Activated T-cell treated with anti-CD3 and anti-CD28 coated beads for 48 hours (primary cell): ENCODE measurements at places on chromosomes 6 and 20.

DNA sequence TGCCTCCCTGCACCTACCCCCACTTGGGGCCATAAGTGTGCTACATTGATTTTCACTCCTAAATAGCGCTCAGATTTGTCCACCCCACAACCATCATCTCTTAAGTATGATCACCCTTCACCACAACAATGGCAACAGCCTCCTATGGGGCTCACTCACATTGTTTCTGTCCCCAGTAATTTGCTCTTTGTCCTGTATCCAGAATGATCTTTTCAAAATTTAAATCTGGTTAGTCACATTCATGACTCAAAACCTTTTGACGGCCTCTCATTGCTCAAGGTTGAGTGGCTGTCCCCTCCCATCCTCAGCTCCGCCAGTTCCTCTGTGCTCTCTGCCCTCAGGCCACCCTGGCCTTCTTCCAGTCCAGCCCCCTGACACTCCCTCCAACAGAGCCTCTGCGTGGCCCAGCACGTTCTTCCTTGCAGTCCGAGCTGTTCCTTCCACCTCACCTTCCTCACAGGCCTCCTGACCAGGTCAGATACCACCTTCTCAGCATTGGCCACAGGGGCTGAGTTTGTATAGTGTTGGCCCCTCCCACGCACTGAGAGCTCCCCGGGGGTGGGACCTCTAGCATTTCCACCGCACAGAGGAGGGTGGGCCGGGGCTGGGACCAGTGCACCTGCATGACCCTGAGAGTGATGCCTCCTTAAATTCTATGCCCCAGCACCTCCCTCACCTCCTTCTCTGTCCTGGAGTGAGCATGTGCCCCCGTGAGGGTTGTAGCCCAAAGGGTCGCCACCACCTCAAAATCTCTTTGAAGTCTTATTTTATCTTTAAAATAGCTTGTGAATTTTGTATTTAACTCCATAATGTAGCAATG is 2.4 kb upstream of the PPP1R3G start:
- no peak for DNase-seq

- no peak for DNase-seq
Observed at GRCh38 chr6:128124713-128125112, 223.9 kb upstream of the THEMIS start.

GRCh38 chr6:153944201-153944600 is 94.8 kb upstream of the OPRM1 start:
- no peak for DNase-seq

DNA sequence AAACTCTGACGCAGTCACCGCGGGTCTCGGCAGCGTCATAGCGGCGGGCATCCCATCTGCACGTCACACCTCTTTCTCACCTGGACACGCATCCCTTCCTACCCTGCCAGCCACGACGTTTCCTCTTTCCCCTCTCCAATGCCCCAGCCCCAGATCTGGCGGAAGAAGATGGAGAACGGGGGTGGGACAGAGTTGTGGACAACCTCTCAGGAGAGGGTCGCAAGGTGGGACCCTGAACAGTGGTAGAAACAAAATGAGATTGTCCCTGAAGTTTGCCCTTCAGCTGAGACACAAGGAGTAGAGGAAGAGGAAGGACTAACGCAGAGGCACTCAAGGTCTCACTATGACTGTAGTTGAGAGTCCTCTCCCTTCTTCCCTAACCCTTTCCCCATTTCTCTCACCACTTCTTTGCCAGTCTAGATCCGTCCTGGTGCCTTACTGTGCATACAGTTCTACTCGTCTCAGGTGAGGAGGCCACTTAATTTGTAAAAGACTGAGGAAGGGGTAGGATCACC is 562 bp downstream of the TRIM39 start:
- DNase-seq: no peak

DNA sequence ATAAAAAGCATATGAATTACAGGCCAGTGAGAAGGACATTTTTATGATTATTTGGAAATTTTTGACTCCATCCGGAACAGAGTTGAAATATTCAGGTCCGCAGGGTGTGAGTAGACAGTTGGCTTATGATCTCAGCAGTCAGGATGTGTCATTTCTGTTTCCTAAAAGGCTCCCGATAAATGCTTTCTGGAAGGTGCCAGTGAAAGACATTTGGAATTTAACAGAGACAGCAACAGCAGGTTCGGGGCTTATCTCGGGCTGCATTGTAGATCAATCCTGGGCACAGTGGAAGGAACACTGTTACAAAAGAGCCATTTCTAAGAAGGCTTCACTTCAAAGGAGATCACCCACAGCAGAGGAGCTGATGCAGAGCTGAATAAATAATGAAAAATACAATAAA is 934.4 kb downstream of the KIF16B start:
- DNase-seq: no peak

- DNase-seq: no peak
Observed at GRCh38 chr6:35678021-35678654, 10.6 kb downstream of the FKBP5 start.

DNA sequence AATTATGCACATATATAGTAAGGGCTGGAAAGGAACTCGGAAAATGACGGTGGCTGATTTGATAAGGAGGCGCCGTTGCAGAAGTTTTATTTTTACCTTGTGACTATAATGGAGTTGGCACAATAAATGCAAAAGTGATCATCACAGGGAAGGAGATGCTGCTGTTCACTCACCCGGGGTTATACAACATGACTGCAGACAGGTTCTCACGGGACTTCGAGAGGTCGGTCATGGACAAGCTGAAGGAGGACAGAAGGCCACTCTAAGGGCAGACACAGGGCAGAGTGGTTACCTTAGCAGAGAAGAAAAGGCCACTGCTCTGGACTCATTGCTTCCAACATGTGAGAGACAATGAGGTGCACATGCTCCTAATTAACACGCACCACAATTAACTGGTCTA is 168.6 kb downstream of the KIF16B start:
- no peak for DNase-seq

GRCh38 chr20:57259938-57260921 is 6.2 kb downstream of the BMP7 start:
- no peak for DNase-seq

GRCh38 chr6:29924287-29924686 is 18.0 kb upstream of the HLA-A start:
- no peak for DNase-seq

- no peak for DNase-seq
Observed at GRCh38 chr6:52976591-52977035, 18.5 kb downstream of the GSTA4 start.

- no peak for DNase-seq
Observed at GRCh38 chr6:31669676-31670075, at the start of gene LY6G5B. Gene LY6G5B (plus strand): TSS chr6:31669976. CDS start chr6:31670951, 975 bp downstream.

- no peak for DNase-seq
Observed at GRCh38 chr6:42443312-42444060, 8.2 kb downstream of the TRERF1 start.

GRCh38 chr20:44193801-44194200 is 6.8 kb upstream of the JPH2 start:
- no peak for DNase-seq

DNA sequence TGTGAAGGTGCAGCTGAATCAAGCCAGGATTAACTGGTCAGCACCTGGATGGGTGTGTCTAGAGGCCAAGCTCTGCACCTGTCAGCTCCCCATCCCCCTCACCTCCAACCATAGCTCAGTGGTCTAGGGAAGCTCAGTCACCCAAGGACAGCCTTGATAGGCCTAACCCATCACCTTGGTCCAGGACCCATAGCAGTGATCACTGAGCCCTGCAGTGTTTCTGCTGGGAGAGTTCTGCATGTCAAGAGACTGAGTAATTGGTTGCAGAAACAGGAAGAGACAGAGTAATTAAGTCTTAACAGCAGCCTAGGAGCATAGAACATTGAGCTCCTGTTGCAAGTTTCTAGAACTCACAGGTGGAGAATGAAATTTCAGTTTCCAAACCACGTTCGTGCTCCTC is 18.7 kb upstream of the RALGAPB start:
- DNase-seq: no peak

DNA sequence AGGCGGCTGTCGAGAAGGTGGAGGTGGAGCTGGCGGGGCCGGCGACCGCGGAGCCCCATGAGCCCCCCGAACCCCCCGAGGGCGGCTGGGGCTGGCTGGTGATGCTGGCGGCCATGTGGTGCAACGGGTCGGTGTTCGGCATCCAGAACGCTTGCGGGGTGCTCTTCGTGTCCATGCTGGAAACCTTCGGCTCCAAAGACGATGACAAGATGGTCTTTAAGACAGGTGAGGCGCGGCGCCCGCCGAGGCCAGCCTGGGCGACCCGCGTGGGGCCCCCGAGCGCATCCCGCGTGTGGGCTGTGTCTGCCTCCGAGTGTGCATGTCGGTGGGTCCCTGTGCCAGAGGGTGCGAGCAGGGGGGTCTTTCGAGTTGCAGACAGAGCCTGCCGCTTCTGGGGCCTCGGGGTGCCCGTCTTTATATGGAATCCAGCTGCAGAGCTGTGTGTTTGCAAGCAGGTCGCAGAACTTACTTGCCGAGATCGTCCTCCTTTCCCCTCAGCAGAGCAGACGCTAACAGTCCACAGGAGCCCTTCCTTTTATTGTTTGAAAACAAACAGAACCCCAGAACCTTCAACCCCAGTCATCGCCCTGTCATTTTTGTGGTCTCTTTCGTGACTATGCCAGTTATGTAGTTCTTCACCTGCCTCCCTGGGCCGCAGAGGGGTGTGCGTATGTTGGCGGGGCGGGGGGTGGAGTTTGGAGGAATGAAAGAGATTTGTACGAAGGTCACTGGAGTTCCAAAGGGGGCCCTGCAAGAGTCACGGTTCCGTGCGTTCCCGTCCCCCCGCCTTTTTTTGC is 766 bp downstream of the SLC16A10 start:
- DNase-seq: peak; percentile 57

- no peak for DNase-seq
Observed at GRCh38 chr20:41306061-41306727, 11.3 kb downstream of the ZHX3 start.
